ENCODE measurements at places on chromosomes 12 and 14. TPM values are rescaled to one million over a fixed set of nuclear protein-coding genes. Genes with fewer than 3 reads are reported as not detected.

GRCh38 chr14:37501877-37502276, 93.2 kb downstream of the FOXA1 start:
- H3K4me1 ChIP-seq, result no peaks in the 10 kb centered on the region
- no peaks in the 10 kb centered on the region for H3K27me3 ChIP-seq
- peaks cover 4% of the 10 kb centered on the region for H3K36me3 ChIP-seq
- no peak overlapping the region for H3K27ac ChIP-seq
- DNase-seq, result no peak

DNA sequence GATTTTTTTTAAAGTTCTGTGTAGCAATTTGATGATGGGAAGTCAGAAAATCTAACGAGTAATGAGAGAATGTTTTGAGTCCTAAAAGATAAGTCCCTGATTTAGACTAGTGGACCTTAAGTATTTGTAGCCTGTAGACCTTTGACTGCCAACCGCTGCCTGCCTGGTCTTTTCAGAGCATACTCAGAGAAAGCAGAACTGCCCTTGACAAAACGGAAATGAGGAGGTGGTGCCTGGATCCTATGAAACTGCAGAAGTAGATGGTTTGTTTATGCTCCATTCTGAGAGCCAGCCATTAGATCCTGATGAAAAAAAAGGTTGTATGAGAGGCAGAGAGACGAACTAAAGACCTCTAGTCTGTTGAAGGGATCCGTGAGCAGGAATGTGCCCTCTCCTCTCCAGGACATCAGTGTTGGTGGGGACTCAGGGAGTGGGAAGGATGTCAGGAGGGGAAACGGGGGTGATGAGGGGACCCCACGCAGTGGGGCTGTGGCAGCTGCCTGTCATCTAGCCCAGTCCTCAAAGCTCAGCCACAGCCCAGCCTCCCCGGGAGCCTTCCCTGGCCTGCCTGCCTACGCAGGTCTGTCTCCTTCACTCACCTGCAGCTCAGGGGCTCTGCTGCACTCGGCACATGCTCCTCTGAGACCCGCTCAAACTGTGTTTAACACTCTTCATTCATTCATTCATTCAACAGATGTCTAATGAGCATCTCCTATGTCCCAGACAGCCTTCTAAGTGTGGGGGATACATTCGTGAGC, 447.5 kb downstream of the AACS start:
- no peak overlapping the region for H3K4me3 ChIP-seq
- no peaks in the 10 kb centered on the region for H3K36me3 ChIP-seq
- no peaks in the 10 kb centered on the region for H3K4me1 ChIP-seq
- H3K27ac ChIP-seq, result no peak overlapping the region

The OR6C2 gene
- 1.3 TPM for total RNA-seq

The ZNF268 gene
- 8.8 TPM for total RNA-seq

The TEAD4 gene
- total RNA-seq, result 13.5 TPM

The TCP11L2 gene
- 64.7 TPM for total RNA-seq

The OASL gene
- total RNA-seq, result 0.64 TPM
